Heart right ventricle (tissue), 16 donors: ENCODE measurements at places on chromosomes 6 and 20. TPM values are rescaled to one million over a fixed set of nuclear protein-coding genes. Genes with fewer than 3 reads are reported as not detected.

GRCh38 chr6:168583821-168584220 is 142.8 kb downstream of the SMOC2 start:
- no peak overlapping the region for H3K4me3 ChIP-seq
- no peaks in the 10 kb centered on the region for H3K27me3 ChIP-seq
- H3K36me3 ChIP-seq: no peaks in the 10 kb centered on the region
- no peaks in the 10 kb centered on the region for H3K4me1 ChIP-seq

DNA sequence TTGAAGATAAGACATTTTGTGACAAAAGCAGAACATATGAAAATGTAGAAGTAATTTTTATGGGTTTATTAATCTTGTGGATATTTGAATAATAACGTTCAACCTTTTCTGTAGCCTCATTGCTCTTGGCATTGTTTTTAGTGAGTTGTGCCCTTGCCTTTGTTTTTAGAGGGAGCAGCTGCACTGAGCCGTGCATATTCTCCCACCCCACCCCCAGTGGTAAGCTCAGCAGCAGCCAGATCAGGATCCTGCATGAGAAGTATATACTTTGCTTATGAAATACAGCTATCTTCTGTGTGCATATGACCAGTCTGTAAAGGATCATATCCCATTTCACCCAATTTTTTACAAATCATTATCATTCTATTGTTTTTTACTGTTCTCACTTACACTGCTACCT is 184.2 kb downstream of the COL9A1 start:
- H3K27ac ChIP-seq: no peak overlapping the region
- no peak for DNase-seq
- no peaks in the 10 kb centered on the region for H3K4me1 ChIP-seq
- no peak overlapping the region for H3K4me3 ChIP-seq

DNA sequence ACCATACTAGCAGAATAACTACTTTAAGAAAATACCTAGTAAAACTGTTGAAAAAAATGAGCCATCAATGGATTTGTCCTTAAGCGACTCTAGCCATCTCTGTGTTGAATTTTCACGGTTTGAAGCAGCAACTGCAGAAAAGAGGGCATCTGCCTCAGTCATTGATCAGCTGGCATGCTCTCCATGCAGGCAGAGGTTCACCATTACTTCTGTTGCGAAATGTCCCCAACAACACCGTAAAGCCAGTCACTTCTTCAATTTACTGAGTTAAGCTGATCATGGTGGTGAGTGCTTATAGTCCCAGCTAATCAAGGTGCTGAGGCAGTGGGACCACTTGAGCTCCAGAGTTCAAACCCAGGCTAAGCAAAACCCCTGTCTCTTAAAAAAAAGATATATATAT is 11.1 kb downstream of the TPD52L1 start:
- no peak overlapping the region for H3K4me3 ChIP-seq
- no peaks in the 10 kb centered on the region for H3K36me3 ChIP-seq
- peaks cover 4% of the 10 kb centered on the region for H3K4me1 ChIP-seq
- H3K27me3 ChIP-seq: no peaks in the 10 kb centered on the region
- no peak overlapping the region for H3K27ac ChIP-seq

- no peaks in the 10 kb centered on the region for H3K27me3 ChIP-seq
- no peak overlapping the region for H3K4me3 ChIP-seq
- DNase-seq: no peak
- peak overlapping the region; percentile 90 for H3K27ac ChIP-seq
- peaks cover 26% of the 10 kb centered on the region for H3K4me1 ChIP-seq
- peaks cover 45% of the 10 kb centered on the region for H3K36me3 ChIP-seq
Measured at GRCh38 chr20:59003836-59004492, 3.1 kb downstream of the CTSZ start.

GRCh38 chr6:157519255-157520116 is 138.5 kb downstream of the ZDHHC14 start:
- no peaks in the 10 kb centered on the region for H3K27me3 ChIP-seq
- no peak for DNase-seq
- H3K4me1 ChIP-seq: no peaks in the 10 kb centered on the region
- H3K36me3 ChIP-seq: no peaks in the 10 kb centered on the region
- no peak overlapping the region for H3K27ac ChIP-seq

Gene TOMM6
- 291 TPM for polyA plus RNA-seq

Gene ZNF311
- polyA plus RNA-seq: 0.66 TPM
